T47D (cell line): ENCODE measurements at places on chromosomes 1 and 21.

- no peak for DNase-seq
These were observed 59.3 kb upstream of the NTPCR start for GRCh38 chr1:232891071-232891470.

GRCh38 chr1:243452092-243452491, 196.3 kb downstream of the SDCCAG8 start:
- DNase-seq, result no peak

DNA sequence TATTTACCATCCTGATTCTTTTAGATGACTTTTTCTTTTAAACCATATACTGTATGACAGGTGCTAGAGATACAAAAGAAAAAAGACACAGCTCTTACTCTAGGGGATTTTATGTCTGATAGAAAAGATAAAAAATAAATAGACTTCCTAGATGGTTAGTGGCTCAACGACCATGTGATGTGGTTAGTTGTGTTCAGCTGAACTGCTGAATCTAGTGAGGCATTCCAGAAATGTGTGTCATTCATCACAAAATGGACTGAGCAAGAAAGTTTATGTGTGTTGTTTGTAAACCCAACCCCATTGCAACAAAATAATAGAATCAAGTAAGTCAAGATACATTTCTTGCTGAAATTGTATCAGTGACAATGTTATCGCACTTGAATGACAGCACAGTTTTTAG, 205.8 kb upstream of the LYPLAL1 start:
- no peak for DNase-seq

DNA sequence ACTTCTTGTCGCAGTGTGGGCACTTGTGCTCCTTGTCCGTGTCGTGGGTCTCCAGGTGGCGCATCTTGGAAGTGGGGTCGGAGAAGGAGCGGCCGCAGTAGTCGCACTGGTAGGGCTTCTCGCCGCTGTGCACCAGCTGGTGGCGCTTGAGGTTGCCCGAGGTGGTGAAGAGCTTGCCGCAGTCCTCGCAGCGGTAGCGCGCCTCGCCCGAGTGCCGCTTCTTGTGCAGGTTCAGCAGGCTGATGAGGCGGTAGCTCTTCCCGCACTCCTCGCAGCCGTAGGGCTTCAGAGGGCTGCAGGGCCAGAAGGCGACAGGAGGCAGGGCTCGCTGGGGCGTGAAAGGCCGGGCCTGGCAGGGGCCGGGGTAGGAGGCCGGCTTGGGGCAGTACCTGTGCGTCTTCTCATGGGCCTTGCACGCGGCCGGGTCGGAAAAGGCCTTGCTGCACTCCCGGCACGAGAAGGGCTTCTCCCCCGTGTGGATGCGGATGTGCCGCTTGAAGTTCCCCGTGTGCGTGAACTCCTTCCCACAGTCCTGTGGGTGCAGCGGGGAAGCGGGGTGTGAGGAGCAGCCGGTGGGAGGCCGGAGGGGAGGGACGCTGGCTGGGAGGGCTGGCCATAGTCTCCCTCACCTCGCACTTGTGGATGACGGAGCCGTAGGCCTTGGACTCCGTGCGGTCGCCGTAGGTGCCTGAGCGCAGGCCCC, 31.4 kb downstream of the ZBTB17 start:
- no peak for DNase-seq

DNA sequence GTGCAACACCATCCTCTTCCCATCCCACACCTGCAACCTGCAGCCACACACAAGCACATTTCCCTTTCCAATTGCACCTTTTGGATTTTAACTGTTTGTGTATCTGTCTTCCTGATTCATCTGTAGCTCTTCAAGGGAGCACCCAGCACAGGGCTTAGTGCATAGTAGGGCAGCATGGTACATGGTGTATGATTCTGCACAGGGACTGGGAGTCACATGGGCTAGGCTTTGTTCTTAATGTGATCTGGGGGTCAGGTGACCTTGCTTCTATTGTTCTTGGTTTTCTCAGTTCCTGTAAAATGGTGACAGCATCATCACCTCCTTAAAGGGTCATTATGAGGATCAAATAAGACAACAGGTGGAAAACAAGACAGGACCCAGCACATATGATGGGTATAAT, 419.3 kb downstream of the MATN1 start:
- DNase-seq, result no peak

DNA sequence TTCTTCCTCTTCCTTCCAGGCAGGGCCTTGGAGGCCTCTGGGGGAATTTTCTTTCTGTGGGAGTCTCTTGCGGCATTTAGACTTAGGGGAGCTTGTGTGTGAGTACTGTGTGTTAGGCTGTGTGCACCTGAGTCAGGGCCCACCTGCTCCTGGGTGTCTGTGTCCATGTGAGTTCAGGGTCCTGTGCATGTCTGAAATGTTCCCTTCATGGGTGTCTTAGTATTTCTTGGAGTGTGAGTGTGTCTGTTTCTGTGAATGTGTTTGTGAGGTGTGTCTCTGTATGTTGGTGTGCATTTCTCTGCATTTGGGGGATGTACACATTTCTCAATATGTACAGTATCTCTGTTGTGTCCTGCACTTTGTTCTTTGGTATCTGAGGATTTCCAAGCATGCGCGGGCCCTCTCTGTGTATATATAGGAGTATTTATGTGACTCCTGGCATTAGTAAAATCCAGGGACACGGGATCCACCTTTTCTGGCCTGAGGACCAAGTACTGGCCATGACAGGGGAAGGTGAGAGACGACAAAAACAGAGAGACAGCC, 2.4 kb downstream of the TFAP2E start:
- no peak for DNase-seq

DNA sequence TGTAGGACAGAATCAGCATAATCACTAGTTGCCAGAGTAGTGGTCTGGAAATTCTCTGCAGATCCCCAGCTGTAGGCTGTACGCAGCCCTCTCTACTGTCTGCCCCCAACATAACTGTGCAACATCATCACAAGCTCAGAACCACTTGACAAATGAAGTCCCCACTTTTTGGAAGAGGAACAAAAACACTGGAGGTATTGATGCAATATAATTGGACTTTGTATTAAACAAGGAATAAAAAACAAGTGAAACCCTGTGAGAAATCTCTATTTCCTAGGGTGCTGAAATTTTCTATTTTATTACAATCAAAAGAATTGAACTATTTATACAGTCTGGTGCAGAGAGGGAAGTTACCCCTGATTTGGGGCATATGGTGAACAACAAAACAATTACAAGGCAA, 15.2 kb downstream of the PHTF1 start:
- DNase-seq, result no peak

DNA sequence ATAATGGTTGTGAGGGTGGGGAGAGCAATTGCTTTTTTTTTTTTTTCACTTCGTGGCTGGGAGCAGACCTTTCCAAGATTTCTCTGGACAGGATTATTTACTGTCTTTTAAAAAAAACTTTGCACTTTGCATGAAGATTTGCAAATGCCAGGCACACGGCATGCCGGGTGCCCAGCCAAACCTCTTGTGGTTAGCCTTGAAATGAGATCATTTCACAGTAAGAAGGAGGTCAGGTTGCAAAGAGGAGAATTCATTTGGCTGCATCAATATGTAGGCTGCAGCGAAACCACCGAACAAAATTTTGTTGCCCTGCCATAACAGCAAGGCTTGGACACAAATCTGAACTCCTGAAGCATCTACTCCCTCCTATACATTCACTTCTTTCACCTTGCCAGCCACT, 36.5 kb upstream of the KCND3 start:
- no peak for DNase-seq

DNA sequence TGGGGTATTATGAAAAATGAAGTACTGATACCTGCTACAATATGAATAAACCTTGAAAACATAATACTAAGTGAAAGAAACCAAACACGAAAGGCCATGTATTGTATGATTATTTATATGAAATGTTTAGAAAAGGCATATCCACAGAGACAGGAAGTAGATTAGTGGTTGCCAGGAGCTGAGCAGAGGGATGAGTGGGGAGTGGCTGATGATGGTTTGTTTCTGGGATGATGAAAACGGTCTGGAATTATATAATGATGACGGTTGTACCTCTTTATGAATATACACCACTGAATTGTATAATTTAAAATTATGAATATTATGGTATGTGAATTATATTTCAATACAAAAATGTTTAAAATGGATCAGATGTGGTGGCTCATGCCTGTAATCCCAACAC, 63.8 kb upstream of the MPC2 start:
- DNase-seq, result no peak

DNA sequence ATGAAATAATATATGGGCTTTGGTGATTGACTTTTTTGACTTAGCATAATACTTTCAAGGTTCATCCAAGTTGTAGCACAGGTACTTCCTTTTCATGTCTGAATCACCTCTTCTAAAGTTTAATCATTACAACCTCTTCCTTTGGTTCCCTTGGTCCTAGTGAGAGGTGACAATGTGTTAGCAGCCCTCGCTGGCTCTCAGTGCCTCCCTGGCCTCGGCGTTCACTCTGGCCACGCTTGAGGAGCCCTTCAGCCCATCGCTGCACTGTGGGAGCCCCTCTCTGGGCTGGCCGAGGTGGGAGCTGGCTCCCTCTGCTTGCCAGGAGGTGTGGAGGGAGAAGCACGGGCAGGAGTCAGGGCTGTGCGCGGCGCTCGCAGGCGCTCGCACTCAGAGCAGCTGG, 13.0 kb upstream of the RCAN3 start:
- DNase-seq, result no peak

DNA sequence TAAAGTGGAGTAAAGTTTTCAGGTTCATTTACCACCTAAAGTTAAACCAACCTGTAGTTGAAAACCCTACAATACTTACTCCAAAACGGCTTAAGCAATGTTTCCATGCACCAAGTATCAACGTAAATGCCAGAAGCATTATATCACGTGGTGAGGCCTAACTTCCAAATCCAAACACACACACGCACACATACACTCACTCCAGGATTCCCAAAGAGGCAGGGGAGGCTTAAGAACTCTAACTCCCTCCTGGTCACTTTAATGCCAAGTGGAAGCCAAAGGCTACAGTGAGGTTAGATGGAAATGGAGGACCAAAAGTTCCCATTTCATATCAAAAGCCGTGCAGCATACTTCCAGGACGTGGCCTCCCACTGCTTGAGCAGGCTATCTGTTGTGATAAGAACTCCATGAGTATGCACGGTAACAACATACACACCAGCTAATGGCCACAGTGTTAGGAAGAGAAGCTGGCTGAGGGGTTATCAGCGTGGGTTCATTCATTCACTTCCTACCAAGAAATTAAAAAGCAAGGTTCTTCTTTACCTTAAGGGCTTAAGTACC, 224.1 kb downstream of the SLC45A1 start:
- no peak for DNase-seq

GRCh38 chr1:162090378-162090777, 20.9 kb downstream of the NOS1AP start:
- no peak for DNase-seq

DNA sequence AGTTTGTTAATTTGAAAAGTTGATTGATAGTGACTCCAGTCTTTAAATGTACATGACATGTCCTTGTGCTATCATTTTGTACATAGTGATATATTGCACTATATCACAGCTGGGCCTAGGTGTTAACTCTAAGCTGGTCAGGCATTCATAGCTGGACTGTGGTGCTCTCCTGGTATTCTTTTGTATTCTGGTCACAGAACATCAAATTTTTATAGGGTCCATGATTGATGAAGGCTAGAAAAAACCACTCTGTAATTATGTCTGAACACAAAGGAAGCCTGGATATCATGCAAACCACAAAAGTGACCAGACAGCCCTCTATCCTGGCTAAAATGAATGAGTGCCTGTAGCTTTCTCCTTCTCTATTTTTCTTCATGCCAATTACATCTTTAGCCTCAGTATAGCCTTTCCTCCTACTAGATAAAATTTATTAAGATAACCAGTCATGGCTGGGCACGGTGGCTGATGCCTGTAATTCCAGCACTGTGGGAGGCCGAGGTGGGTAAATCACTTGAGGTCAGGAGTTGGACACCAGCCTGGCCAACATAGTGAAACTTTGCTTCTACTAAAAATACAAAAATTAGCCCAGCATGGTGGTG, 134.9 kb upstream of the B3GALT2 start:
- no peak for DNase-seq

GRCh38 chr1:62901650-62902049, 117.7 kb downstream of the ATG4C start:
- no peak for DNase-seq

DNA sequence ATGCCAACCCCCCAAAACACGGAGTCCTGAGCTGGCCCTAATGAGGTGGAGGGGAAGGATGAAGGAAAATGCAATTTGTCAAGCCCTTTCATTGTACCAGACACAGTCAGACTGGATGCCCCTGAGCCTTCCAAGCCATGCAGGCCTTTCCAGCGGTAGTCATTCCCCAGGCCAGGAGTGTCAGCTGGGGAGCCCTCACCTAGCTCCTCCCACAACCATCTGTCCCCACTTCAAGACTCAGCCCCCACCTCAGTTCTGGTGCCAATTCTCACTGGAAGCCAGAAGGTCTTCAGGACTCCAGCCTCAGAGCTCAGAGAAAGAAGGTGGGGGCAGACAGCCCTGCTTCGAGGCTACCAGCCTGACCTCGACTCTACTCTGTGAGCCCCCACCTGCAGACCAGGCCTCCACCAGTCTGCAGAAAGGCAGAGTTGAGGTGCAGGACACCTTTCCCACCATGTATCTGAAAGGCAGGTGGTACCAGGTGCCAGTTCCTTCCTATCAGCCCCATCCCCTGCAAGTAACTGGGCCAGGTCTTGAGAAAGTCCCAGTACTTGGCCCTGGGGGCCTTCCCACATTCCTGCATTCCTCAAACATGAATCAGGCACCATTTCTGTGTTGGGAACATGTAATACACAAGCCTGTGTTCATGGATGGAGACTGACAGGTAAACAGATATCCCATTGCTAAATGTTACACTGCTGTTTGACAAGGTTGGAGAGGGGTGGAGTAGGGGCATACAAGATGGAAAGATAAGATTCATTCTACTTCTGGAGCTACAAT, 180.6 kb upstream of the EDN2 start:
- peak; percentile 43 for DNase-seq

DNA sequence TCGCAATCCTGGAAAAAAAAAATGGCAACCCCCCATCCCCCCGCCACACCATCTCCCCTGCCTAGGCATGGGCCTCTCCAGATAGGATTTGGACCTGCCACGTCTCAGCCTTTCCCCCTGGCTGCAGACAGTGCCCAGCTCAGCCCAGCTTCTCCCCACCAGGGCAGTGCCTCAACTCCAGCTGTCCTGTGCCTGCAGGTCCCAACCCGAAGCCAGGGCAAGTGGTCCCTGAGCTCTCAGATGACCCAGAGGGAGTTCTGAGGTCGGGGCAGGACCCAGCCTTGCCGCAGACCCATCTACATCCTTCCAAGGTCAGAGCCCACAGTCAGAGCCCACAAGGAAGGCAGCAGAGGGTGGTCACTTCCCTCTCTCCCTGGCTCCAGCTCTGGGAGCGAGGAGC, 86.7 kb upstream of the POU3F1 start:
- no peak for DNase-seq
